ENCODE measurements at places on chromosomes 16 and 17. TPM values are rescaled to one million over a fixed set of nuclear protein-coding genes. Genes with fewer than 3 reads are reported as not detected.

KRTAP3-2 gene
- 0.42 TPM for total RNA-seq

CD300LB gene
- not detected for total RNA-seq

EVPLL gene
- not detected for total RNA-seq

CDH3 gene
- total RNA-seq = 0.41 TPM

USB1 gene
- total RNA-seq = 86.9 TPM

GLYR1 gene
- 38.6 TPM for total RNA-seq

PRSS53 gene
- total RNA-seq = 2.7 TPM

SLC9A5 gene
- total RNA-seq = 1.4 TPM

CDRT4 gene
- 0.32 TPM for total RNA-seq

OR2C1 gene
- total RNA-seq = not detected

TM4SF5 gene
- total RNA-seq = 1.2 TPM

ARHGAP23 gene
- 52.1 TPM for total RNA-seq

CHD9NB gene
- 1.1 TPM for total RNA-seq

DDX28 gene
- 17.7 TPM for total RNA-seq

CES1 gene
- total RNA-seq = 37.3 TPM

CD79B gene
- total RNA-seq = 0.16 TPM

MPP3 gene
- total RNA-seq = 16.2 TPM

FBXL16 gene
- 9.5 TPM for total RNA-seq

ASB16 gene
- 0.32 TPM for total RNA-seq

Data from A549 treated with Mapracorat at 1 μM for 4 hours (cell line).